ENCODE measurements at places on chromosomes 6 and 20. TPM values are rescaled to one million over a fixed set of nuclear protein-coding genes. Genes with fewer than 3 reads are reported as not detected.

GRCh38 chr6:43016176-43016942 is 2.3 kb downstream of the KLHDC3 start:
- DNase-seq: no peak
- H3K4me3 ChIP-seq: no peak overlapping the region
- H3K4me1 ChIP-seq: peaks cover 49% of the 10 kb centered on the region
- no peaks in the 10 kb centered on the region for H3K27me3 ChIP-seq

The CGA gene
- total RNA-seq: 0.62 TPM

- H3K4me3 ChIP-seq: peak overlapping the region; percentile 100
- peak overlapping the region; percentile 72 for H3K27ac ChIP-seq
- DNase-seq: peak; percentile 5
- peaks cover 42% of the 10 kb centered on the region for H3K4me1 ChIP-seq
- H3K27me3 ChIP-seq: no peaks in the 10 kb centered on the region
Observed at GRCh38 chr6:111605100-111605751, 452 bp downstream of the TRAF3IP2 start.

- H3K4me3 ChIP-seq: no peak overlapping the region
- DNase-seq: no peak
- H3K4me1 ChIP-seq: no peaks in the 10 kb centered on the region
- H3K27me3 ChIP-seq: no peaks in the 10 kb centered on the region
- H3K36me3 ChIP-seq: no peaks in the 10 kb centered on the region
Observed at GRCh38 chr6:96812077-96812703, 25.1 kb downstream of the GPR63 start.

GRCh38 chr6:46949632-46950280 is 28.0 kb upstream of the ADGRF5 start:
- H3K27ac ChIP-seq: no peak overlapping the region
- no peaks in the 10 kb centered on the region for H3K4me1 ChIP-seq
- H3K4me3 ChIP-seq: no peak overlapping the region
- no peaks in the 10 kb centered on the region for H3K27me3 ChIP-seq

DNA sequence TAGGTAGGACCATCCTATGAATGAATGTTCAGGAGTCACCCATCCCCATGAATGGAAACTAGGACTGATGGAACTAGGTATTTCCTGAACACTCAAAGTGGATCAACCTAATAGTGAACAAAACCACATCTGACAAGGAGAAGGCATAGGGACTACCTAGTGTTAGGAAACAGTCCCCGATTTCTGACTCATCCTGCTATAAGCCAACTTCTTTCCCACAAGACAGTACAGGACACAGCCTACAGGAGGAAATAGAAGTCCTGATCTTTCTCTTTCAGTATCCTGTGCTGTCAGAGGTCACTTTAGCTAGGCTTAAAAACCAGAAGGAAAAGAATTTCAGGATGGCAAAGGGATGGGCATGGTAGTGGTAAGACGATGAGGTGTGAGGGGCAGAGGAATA is 19.5 kb upstream of the GMDS start:
- DNase-seq: no peak
- H3K4me1 ChIP-seq: no peaks in the 10 kb centered on the region
- no peak overlapping the region for H3K27ac ChIP-seq
- H3K4me3 ChIP-seq: no peak overlapping the region
- peaks cover 18% of the 10 kb centered on the region for H3K36me3 ChIP-seq

- no peak overlapping the region for H3K4me3 ChIP-seq
- H3K36me3 ChIP-seq: no peaks in the 10 kb centered on the region
- H3K4me1 ChIP-seq: no peaks in the 10 kb centered on the region
- peaks cover 25% of the 10 kb centered on the region for H3K27me3 ChIP-seq
- H3K27ac ChIP-seq: no peak overlapping the region
Observed at GRCh38 chr6:137473598-137473997, 20.6 kb downstream of the OLIG3 start.

DNA sequence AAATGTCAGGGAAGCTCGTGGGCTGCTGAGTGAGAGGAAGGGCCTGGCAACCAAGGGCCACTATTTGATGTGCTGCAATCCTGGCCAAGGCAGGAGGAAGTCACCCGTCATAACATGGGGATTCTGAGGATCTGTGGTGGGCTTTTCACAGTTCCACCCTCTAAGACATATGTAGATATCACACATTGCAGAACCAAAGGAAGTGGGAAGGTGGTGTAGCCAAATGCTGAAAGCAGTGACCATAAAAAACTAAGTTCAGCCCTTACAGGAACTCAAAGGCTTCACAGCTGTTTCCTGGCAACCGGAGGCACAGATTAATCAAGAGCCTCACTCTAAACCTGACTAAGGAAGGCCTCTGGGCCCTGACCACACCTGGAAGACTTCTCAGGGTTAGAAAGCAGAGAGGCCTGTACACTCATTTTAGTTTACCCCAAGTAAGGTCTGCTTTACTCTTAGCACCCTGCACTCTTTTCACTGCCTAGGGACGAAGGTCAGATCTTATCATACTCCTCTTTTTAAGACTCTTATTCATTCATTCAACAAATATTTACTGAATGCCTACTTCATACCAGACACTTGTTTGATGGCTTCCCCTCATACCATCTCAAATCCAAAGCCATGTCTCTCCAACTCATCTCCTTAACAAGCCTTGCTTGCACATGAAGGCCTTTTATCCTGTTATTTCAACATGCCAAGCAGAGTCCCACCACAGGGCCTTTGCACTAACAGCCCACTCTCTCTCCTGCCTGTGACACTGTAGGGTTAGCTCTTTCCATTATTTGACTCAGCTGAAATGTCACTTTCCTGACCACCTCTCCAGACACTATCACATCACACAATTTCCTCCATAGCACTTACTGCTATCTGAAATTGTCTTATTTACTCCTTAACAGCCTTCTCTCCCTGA is 2.6 kb downstream of the UBE2V1 start:
- H3K36me3 ChIP-seq: no peaks in the 10 kb centered on the region
- no peaks in the 10 kb centered on the region for H3K27me3 ChIP-seq
- H3K4me3 ChIP-seq: peak overlapping the region; percentile 96
- H3K27ac ChIP-seq: peak overlapping the region; percentile 92

- H3K27ac ChIP-seq: no peak overlapping the region
- no peak for DNase-seq
- H3K36me3 ChIP-seq: no peaks in the 10 kb centered on the region
- H3K4me1 ChIP-seq: no peaks in the 10 kb centered on the region
- H3K4me3 ChIP-seq: no peak overlapping the region
- peaks cover 4% of the 10 kb centered on the region for H3K27me3 ChIP-seq
Observed at GRCh38 chr6:107523054-107523791, 33.3 kb downstream of the SOBP start.

The PDE10A gene
- not detected for total RNA-seq
